Frontal cortex (tissue), 4 donors: ENCODE measurements at places on chromosomes 12 and 14. TPM values are rescaled to one million over a fixed set of nuclear protein-coding genes. Genes with fewer than 3 reads are reported as not detected.

The SRRM4 gene
- total RNA-seq: 5.7 TPM

The KLRC2 gene
- total RNA-seq: 2.0 TPM

The DUSP16 gene
- 9.8 TPM for total RNA-seq

DNA sequence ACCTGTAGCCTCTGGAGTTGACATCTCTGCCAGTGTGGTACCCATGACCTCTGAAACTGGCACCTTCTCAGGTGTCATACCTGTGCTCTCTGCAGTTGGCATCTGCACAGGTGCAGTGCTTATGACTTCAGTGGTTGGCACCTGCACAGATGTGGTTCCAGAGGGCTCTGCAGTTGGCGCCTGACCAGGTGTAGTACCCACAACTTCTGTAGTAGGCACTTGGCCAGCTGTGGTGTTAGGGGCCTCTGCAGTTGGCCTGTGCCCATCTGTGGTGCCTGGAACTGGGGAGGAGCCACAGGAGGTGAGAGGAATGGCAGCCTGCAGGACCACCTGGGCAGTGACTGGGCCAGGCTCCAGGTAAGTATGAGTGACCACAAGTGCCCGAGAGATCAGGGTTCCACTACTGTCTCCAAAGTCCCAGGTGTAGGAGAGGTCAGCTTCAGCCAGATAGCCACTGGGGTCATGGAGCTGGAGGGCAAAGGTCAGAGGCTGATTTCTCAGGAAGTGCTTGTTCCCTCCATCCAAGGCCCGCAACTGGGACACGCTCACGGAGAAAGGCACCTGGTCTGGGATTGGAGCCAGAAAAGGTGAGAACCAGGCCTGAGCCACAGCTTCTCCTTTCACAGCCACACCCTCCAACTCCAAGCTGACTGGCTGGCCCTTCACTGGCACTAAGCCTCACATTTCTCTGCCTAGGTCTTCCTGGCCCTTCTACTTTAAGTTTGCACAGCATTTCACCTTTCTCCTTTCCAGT, 8.6 kb downstream of the PMEL start:
- DNase-seq: no peak

DNA sequence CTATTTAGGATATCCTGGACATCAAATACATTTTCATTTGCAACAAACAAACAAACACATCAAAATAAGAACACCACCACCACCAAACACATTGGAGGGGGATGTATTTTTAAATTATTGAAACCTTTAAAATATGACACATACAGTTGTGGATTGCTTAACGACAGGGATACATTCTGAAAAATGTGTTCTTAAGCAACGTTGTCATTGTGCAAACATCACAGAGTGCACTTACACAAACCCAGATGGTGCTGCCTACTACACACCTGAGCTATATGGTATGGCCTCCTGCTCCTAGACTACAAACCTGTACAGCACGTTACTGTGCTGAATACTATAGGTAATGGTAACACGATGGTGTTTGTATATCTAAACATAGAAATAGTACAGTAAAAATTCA, 19.4 kb downstream of the PYGL start:
- no peak for DNase-seq

DNA sequence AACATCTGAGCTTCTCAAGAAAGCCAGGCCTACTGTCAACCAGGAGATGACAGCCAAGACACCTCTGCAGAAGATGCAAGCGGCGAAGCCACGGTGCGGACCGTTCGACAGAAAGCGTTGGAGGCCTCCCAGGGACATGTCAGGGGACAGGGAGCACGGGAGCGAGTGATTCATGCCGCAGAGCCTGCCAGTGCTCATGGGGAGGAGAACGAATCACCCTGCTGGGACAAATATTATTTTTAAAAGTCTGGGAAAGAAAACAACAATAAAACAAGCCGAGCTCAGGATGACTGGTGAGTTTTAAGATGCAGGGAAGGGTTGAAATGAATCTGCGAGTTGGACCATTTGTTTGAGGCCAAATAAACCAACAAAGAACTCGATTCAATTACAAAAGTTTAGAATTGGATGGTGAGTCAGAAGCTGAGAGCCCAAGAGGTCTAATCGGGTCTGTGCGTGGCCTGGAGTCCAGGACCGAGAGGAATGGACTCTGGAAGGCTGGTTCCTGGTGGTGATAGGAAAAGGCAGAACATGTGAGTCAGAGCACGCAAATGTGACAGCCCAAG, 91.0 kb downstream of the RBM19 start:
- DNase-seq: no peak
